ENCODE measurements at places on chromosomes 2 and 18.

DNA sequence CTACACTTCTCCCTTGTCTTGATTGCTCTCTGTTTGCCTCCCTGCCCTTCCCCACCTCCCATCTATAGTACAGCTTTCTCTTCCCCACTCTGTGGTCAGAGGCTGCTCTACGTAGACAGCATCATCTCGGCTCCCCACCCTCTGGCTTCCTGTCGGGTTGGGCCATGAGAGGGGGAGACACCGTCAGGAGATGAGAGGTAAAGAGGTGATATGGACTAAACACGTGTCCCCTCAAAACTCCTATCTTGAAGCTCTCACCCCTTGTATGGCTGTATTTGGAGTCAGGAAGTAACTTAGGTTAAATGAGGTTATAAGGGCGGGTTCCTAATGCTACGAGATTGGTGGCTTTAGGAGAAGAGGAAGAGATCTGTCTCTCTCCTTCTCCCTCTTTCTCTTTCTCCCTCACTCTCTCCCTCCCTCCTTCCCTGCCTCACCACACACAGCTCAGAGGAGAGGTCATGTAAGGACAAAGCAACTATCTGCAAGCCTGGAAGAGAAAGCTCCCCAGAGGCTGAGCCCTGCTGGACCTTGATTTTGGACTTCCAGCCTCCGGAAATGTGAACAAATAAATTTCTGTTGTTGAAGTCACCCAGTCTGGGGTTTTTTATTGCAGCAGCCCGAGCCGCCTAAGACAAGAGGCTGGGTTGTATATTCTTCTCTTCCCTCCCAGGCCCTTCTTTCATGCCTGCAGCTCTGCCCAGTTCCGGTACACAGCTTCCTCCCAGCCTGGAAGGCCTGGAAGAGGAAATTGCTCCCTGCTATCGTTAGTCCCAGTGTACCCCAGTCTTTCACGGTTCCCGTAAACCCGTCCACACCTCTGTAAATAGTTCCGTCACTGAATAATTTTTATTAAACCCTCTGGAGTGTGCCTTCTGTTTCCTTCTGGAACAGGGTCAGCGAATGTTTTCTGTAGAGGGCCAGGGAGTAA, 138.0 kb downstream of the AKAIN1 start:
- no peak for DNase-seq

- no peak for DNase-seq
Observed at GRCh38 chr2:163662141-163662780, 73.5 kb downstream of the FIGN start.

- no peak for DNase-seq
Observed at GRCh38 chr18:77114415-77115191, 18.0 kb downstream of the MBP start.

GRCh38 chr18:51711298-51711889, 513.9 kb upstream of the MEX3C start:
- DNase-seq, result no peak

DNA sequence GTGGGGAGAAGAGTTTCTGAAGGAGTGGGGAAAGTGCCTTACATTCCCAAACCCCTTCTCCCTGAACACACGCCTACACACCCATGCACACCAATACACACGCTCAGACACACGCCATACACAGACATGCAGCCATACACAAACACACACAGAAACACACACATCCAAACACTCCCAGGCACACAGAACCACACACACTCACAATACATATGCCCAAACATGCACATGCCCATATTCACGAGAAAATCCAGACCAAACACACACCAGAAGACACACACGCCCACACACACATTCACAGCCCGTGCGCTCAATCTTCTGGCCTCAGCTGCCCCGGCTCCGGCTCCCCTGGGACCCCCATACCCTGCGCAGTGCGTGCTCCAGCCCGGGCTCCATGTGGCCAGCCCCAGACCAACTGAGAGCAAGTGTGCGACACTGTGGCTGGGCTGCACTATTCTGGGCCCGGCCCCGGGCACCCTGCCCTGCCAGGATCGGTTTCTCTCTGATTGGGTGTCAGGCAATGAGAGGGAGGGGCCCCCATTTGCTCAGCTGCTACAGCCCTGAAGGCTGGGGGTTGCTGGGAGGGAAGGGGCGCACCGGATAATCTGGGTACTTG, at the start of gene PRKAG3:
PRKAG3 (minus strand) TSS at position 426 of the 613 bp plus-strand sequence.
- DNase-seq, result no peak

- DNase-seq, result no peak
Observed at GRCh38 chr2:186126181-186126580, 359.9 kb upstream of the ZC3H15 start.

DNA sequence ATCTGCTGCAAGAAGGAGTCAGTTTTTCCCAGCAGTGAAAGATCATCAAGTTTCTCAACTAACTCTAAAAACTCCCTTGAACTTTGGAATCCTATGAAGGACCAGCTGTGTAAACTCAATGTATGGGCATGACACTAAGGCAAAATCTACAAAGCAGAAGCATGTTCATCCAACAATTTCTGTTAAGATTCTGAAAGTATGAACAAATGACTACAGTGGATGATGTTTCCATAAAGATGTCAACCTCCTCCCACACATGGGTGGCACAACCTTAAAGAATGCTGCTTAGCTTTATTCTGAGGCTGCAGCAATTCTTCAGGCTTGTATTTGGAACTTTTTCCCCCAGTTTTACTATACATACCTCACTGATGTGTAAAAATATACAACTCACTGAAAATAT, 47.2 kb downstream of the WDR33 start:
- no peak for DNase-seq

GRCh38 chr2:97967931-97968627, 27.7 kb downstream of the TMEM131 start:
- DNase-seq, result no peak

GRCh38 chr2:186907897-186908296, 58.9 kb upstream of the ZSWIM2 start:
- no peak for DNase-seq

- DNase-seq, result no peak
Observed at GRCh38 chr2:212863185-212863588, 288.2 kb downstream of the IKZF2 start.

GRCh38 chr2:168686452-168687191, 115.8 kb upstream of the NOSTRIN start:
- DNase-seq, result no peak

DNA sequence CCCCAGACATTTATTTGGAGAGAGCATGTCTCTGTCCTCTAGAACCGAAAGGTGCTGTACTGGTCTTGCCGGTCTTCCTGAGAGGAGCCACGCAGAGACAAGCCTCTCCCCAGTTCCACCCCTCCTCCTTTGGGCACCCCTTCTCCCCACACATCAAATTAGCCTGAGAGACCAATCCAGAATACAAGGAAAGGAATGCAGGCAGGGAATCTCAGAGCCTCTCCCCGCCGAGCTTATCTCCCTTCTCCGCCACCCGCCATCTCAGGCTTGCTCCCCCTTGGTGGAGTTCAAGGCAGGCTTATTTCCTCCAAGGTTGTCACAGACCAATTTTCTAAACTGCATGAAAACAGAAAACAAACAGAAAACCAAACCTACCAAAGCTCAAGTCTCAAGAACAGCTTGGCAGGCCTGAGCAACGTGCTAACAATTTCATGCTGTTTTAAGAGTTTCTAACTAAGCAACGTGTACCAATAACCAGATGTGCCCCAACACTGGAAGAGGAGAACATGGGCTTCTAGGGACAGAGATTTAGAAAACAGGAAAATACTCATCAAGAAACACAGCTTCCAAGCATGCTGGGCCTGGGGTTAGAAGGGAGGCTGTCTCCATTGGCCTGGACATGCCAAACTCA, 124.5 kb upstream of the PKDCC start:
- no peak for DNase-seq

DNA sequence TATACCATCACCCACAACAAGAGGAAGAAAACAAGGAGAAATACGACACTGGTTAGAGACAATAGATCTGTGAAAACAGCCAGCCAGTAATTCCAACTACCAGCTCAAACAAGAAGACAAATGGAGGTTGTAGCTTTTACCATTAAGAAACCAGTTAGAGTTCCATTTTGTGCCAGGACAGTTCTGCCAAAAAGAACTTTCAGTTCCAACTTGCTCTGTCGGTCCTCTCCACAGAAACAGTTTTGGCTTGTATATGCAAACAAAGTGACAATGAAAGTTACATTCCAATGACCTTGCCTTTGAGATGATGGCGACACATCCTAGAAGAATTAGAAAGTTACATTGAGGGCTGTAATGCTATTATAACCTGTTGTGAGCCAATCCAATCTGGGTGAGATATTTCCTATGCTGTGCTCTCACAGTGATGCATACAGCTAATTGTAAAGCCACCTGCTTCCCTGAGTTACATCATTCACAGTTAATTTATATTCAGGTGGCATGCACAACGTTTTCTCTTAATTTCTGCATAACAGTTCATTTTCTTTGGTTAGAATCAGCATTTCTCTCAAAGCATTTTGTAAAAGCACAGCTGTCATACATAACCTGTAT, 1378.4 kb upstream of the PIK3C3 start:
- DNase-seq, result no peak

GRCh38 chr18:29853126-29853525, 1189.4 kb downstream of the DSC3 start:
- no peak for DNase-seq

DNA sequence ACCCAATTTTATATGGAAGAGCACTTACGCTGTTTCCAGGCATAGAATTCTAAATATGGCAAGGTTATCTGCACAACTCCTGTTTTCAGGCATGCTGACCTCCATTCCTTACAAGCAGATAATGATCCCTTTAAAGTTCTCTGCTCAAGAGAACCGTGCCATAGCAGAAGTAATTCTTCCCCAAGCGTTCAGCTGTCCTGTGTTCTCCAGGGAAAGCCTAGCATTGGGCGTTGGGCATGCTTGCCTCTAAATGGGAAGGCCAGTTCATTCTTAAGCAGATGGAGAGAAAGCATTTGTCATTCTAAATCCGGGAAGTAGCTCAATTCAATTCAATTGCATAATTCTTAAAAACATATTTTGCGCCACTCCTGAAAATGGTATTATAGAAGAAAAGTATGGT, 55.7 kb upstream of the EML4 start:
- DNase-seq, result no peak

- DNase-seq, result no peak
Observed at GRCh38 chr2:223969856-223970255, 12.6 kb downstream of the MRPL44 start.

GRCh38 chr2:46351750-46352138, 54.5 kb downstream of the EPAS1 start:
- DNase-seq, result peak; percentile 26

GRCh38 chr2:117832905-117833613, 18.6 kb downstream of the DDX18 start:
- DNase-seq, result no peak

DNA sequence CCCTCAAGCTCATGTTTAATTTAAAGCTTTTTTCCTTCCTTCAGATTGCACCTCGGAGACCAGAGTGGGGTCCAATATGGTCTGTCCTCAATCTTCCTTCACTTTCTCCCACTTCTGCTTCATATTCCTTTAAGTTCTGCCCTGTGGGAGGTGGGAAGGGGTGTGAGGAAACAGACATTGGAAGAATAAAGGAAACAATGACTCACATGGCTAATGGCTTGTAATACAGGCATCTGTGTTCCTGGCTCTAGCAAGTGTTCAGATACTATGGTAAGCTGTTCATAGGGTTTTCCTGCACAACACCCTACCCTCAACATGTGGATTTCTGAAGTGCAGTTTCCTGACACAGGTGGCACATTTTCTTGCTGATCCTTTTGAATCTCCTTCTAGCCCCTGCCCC, 209.5 kb downstream of the PIK3C3 start:
- DNase-seq, result no peak

DNA sequence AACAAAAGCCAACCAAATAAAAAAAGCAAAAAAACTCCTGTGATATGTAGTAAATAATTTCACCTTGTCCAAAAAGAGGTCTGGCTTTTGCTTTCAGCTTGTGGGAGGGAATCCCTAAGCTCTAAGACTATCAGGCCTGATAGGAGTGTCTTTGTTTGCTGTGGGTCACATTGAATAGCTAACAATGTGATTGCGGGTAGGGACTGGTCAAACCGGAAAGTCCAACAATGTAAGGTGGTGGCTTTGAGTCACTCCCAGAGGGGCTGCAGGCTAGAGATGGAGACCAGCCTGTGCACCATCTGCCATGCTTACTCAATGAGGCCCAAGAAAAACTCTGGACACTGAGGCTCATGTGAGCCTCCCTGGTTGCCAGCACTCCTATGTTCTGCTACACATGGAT, 192.9 kb downstream of the TFCP2L1 start:
- DNase-seq, result no peak

GRCh38 chr2:225270861-225271260, 128.6 kb upstream of the NYAP2 start:
- no peak for DNase-seq

DNA sequence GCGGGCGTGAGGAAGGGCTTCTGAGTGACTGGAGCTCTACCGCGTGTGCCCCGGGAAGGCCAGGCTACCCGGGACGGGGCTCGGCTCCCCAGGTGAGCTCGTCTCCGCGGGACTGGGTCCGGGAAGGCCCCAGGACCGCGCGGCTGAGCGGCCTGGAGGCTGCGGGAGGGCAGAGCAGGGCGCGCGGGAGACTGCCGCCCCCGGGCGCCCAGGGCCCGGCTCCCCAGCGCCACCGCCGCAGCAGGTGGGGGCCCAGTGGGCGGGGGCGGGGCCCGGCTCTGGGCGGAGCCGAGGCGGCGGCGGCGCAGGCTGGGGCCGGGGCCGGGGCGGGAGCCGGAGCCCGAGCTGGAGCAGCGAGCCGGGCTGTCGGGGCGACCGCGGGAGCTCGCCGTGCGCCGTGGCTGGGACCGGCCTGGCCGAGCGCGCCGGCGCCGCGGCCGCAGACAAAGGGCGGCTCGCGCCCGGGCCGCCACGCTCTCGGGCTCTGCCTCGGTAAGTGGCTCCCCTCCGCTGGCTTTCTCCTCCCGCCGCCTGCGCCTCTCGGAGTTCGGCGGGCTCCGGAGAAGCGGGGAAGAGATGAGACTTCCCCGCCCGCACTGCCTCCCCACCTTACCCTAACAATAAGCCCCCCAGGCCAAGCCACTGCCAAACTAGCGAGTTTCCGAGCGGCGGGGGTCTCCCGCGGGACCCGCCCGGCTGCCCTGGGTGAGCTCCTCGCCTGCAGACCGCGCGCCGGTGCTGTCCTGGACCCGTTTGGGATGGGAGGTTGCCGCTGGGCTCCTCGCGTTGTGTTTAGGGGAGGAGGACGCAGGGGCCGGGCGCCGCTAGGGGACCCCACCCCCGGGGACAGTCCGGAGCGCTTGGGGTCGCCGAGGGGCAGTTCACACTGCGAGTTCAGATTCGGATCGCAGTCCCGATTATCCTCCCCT, at the start of gene MAPK4:
MAPK4 (plus strand) TSS at position 336 of the 929 bp plus-strand sequence. CDS start 103,872 bp downstream, outside the sequence.
- DNase-seq, result no peak

DNA sequence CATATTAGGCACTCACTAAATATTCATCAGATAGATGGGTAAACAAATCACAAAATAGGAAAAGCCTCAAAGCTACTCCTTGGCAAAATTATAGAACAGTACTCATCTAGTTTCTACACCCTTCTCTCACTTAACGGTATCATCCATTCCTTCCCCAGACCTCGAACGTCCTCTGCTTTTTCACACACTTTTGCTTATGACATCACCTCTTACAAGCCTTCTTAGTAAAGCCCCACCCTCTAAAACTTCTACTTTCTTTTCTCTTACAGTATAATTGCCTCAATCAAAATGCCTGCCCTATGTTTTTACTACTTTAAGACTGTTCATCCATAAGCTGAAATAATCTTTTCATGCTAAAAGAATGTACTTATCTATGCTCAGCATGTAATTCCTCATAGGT, 8.1 kb downstream of the CHN1 start:
- DNase-seq, result no peak

- no peak for DNase-seq
Observed at GRCh38 chr2:195238826-195239225, 418.2 kb upstream of the SLC39A10 start.

- DNase-seq, result no peak
Observed at GRCh38 chr2:135913727-135914365, 37.6 kb upstream of the MCM6 start.

- no peak for DNase-seq
Observed at GRCh38 chr2:121293450-121294325, 8.7 kb upstream of the TFCP2L1 start.

Measured in stimulated activated CD8-positive, alpha-beta memory T cell treated with anti-CD3 and anti-CD28 coated beads, Interleukin-4, amount 100 ng/mL, for 1 hour (primary cell).